ENCODE measurements at places on chromosomes 2 and 18.

DNA sequence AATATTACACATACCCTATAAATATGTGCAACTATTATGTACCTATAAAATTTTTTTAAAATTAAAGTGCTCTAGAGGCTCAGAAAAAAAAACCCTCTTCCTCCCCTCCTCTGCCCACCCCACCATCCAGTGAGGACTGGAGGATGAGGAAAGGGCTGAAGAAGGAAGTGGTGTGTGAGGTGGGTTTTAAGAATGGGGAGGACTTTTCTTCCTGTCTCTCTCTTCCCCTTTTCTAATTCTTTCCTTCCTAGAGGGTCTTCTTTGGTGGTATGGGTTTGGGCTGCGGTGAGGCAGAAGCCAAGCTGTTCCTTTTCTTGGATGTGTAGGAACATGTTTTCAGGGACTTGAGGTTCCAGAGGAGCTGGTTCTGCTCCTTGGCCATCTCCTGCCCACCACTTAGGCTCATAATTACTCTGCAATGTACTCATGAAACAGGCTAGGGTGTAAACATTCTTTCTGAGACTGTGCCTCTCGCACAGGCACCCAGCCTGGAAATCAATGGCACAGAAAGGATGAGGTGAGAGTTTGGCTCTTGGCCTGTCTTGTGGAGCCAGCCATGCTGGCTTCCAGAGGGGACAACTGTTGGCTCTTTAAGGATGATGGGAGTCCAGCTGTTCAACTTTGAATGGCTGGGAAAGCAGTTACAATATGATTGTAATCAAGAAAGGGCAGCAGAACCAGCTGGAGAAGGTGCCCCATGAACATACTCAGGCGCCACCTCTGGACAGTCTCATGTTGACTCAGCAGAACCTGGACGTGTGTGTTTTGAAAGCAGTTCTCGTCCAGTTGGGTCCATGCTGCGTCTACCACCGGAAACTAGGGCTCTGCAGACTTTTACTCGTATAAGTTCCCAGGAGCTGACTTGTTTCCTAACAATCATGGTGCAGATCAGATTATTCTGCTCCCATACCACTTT is 38.3 kb downstream of the IL1RL2 start:
- no peak for DNase-seq

- no peak for DNase-seq
These were observed 62.8 kb upstream of the LAPTM4A start for GRCh38 chr2:20113986-20114938.

GRCh38 chr2:96262306-96262705 is 3.5 kb downstream of the TMEM127 start:
- DNase-seq: no peak

DNA sequence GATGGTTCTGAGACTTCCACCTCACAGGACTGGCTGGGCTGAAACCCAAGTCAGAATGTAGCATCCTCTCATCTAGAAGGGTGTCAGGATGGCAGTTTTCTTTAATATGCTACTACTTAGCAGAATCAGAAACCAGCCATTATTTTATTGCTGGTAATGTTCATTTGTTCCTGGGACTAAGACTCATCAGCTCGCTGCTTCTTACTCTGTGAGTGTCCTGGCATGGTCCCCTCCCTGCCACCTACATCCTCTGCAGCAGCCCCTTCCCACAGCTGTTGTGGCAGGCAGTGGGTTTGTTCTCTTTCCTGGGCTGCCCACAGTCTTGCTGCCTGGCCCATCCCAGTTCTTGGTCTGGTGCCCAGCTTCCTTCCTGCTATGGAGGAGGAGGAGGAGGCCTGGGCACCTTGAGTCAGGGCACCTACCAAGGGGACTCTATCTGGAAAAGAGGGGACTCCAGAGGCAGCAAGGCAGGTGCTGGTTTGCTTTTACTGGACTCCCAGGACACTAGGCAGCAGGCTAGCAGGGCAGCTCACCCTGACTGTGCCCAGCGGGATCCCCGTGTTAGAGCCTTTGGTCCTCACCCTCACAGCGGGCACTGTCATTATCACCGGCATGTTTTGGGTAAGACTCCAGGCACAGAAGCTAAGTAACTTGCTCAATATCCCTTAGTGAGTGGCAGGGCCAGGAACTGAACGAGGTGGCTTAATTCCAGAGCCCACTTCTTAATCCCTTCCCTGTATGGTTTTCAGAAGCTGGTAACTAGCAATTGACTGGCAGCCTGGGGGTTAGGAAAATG is 62.1 kb downstream of the LRRFIP1 start:
- DNase-seq: peak; percentile 56

All from CD4-positive, alpha-beta T cell treated with Interleukin-2 at 100 ng/mL for 4 hours (primary cell).